Left renal pelvis (tissue), 4 donors: ENCODE measurements at places on chromosomes 7 and 10. TPM values are rescaled to one million over a fixed set of nuclear protein-coding genes. Genes with fewer than 3 reads are reported as not detected.

DNA sequence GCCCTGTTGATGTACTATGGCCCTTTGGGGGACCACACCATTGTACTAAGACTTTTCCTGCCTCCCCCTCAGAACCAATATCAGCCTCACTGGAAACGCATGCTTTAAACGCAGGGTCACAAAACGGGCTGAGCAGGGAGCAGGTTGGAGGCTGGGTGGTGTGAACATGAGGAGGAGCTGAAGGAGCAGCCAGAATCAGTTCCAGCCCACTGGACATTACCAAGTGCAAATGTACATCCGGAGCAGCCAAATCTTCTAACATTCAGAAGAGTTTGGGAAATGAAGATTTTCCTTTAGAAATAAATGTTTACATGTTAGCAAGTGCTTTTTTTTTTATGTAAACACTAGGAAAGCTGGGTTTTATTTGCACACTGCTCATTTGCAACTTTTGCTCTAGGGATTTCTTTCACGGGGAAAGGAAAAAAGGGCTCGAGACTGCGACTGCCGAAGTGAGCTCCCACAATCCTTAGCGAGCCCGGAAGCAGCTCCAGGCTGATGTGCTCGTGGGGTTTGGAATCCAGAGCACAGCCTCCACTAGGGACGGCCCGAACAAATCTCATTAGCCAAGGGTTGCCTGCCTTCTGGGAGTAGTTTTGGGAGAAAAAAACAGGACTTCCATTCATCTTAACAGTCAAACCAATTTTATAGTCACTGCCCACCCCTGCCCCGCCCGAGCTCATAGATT lies 108.0 kb upstream of the YAE1 start:
- DNase-seq: no peak

- DNase-seq: no peak
Measured at GRCh38 chr10:3169673-3170072, 2.9 kb downstream of the PITRM1 start.

GRCh38 chr10:35150308-35150707 lies 23.7 kb downstream of the CREM start:
- no peak for DNase-seq

DNA sequence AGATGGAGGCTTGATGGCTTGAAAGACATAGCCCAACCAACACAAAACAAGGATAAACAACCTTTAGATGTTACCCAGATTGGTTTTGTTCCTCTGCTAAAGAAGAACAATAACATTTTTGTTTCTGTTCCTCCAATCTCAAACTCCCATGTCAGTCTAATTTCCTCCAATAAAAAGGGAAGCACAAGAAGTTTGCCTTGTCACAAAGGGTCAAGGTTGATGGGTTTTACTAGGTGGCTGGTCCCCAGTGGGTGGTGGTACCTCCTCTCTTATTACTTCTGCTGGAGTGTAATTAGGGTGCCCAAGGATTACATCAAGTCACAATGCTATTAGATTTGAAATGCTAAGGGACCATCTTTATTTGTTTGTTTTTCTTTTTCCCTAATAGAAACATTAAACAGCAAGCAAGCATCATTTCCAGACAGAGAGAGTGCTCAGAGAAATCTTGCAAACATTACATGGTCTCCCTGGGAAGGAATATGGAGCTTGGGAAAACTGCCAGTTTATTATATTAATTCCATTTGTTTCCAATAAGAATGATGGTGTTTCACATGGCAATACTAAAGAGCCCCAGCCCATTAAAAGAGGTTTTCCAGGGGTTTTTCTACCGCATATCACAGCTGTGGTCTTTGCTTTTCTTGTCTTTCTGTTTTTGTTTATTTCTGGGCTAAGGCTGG lies 78.3 kb upstream of the AOAH start:
- DNase-seq: no peak

The TACC2 gene
- 52.9 TPM for polyA plus RNA-seq
